Activated CD4-positive, alpha-beta T cell treated with anti-CD3 and anti-CD28 coated beads, Interleukin-2, amount 10 ng/mL, durations not matched to agents 7 days and 5 days (primary cell): ENCODE measurements at places on chromosomes 3 and 15. TPM values are rescaled to one million over a fixed set of nuclear protein-coding genes. Genes with fewer than 3 reads are reported as not detected.

The ESYT3 gene
- total RNA-seq, result 0.44 TPM

GRCh38 chr15:39124155-39124552 is 456.7 kb upstream of the THBS1 start:
- no peaks in the 10 kb centered on the region for H3K36me3 ChIP-seq
- no peak overlapping the region for H3K27ac ChIP-seq
- no peak for DNase-seq
- H3K27me3 ChIP-seq, result peaks cover 3% of the 10 kb centered on the region

The DGKG gene
- total RNA-seq, result 0.04 TPM

- no peak overlapping the region for H3K27ac ChIP-seq
- peaks cover 48% of the 10 kb centered on the region for H3K27me3 ChIP-seq
- no peaks in the 10 kb centered on the region for H3K36me3 ChIP-seq
- DNase-seq, result no peak
These were observed 3.8 kb downstream of the RASGRF1 start for GRCh38 chr15:79086814-79087213.

GRCh38 chr3:149449799-149450198 is 24.7 kb upstream of the TM4SF4 start:
- H3K36me3 ChIP-seq, result no peaks in the 10 kb centered on the region
- H3K27me3 ChIP-seq, result peaks cover 1% of the 10 kb centered on the region
- H3K4me1 ChIP-seq, result no peaks in the 10 kb centered on the region
- DNase-seq, result no peak
- no peak overlapping the region for H3K27ac ChIP-seq

The HYAL3 gene
- 10.9 TPM for total RNA-seq

GRCh38 chr3:28840976-28841376 is 439.9 kb upstream of the RBMS3 start:
- H3K27me3 ChIP-seq, result no peaks in the 10 kb centered on the region
- H3K36me3 ChIP-seq, result no peaks in the 10 kb centered on the region
- DNase-seq, result no peak
- no peak overlapping the region for H3K27ac ChIP-seq
- H3K4me3 ChIP-seq, result no peak overlapping the region
- H3K4me1 ChIP-seq, result peaks cover 11% of the 10 kb centered on the region

DNA sequence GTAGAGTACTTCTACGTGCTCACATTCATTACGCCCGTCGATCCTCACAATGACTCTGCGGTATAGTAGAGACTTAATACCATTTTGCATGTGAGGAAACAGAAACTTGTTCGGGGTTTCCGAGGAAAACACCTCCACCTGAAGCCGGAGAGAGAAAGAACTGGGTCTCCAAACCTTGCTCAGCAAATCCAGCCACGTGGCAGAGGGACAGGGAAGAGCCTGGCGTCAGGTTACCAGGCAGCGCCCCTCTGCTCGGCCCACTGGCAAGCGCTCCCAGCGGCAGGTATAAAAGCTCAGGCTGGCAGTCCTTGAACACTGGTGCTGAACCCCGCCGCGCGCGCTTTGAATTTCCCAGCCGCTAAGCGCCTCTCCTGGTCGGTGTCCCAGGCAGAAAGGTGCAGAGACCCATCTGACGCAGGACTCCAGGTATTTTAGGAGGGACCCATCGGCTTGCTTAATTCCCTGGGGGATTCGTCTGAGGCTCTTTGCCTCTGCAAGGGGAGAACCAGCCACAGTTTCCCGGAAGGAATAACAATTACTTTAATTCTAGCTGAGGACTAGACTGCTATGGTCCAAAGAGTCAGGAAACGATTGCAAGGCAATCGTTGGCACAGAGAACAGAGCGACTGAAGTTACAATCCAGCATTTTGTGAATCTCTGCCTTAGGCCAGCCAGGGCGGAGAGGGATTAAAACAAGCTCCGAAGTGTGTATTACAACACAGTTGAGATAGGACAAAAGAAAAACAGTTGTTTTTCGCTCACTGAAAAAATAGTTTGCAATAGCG is at the start of gene C2CD4A:
C2CD4A (plus strand) TSS at position 315 of the 785 bp plus-strand sequence. CDS start 637 bp downstream, outside the sequence.
- H3K27ac ChIP-seq, result no peak within 1 kb of the TSS
- peak within 1 kb of the TSS; percentile 61 for H3K4me3 ChIP-seq
- H3K27me3 ChIP-seq, result peaks cover 50% of the 10 kb centered on the region
- peak; percentile 56 for DNase-seq
- no peaks in the 10 kb centered on the region for H3K36me3 ChIP-seq

DNA sequence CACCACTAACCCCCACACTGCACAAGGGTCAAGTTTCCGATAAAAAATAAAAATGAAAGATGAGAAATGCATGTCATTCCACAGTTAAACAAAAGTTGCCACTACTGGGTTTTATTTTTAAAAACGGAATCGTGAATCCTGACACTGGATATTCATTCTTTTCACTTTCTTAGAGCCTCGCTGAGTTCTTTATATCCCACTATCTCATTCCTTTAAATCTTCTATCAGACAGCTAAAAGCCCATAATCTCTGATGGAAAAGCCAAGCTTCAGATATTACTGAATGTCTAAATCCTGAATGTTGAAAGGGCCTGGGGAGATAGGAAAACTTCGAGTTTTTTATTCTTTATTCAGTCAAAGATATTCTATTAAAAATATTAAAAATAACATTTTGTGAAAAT is 11.7 kb downstream of the RIOX2 start:
- H3K27me3 ChIP-seq, result no peaks in the 10 kb centered on the region
- H3K4me3 ChIP-seq, result no peak overlapping the region

The THAP10 gene
- not detected for total RNA-seq

DNA sequence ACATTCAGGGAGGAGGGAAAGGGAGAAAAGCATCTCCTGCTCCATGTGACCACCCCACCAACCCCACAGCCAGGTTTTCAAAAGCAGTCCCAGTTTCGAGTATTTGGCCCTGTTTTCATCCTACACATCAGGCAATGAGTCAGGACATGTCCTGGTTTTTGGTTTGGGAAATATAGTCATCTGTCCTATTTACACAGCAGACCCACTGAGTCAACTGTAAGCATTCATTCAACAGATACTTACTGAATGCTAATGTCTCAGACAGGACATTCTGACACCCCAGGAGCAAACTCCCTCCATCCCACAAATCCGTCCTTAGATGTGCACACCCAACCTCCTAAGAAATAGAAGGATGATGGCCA is 32.9 kb downstream of the IGDCC3 start:
- H3K4me1 ChIP-seq, result peaks cover under 1% of the 10 kb centered on the region
- peaks cover 13% of the 10 kb centered on the region for H3K27me3 ChIP-seq
- H3K4me3 ChIP-seq, result no peak overlapping the region

DNA sequence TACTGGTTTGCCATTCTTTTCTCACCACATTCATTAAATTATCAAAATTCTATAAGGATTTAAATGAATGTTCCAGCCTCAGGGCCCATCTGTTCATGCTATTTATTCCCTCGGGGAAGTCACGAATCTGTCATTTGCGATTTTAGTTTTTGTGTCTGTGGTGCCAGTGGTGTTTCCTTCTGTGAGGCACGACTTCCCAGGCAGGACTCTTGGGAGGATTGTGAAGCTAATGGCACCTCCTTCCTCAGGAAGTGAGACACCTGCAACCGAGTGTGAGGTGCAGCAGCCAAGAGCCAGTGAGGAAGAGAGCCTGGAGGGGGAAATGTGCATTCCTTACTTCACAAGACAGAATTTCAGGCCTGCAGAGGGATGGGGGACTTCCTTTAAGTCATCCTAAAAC is 24.1 kb downstream of the SV2B start:
- H3K4me3 ChIP-seq, result no peak overlapping the region
- peaks cover 34% of the 10 kb centered on the region for H3K27me3 ChIP-seq
- no peak for DNase-seq

GRCh38 chr15:25790000-25790660 is 73.0 kb downstream of the ATP10A start:
- H3K27me3 ChIP-seq, result no peaks in the 10 kb centered on the region
- H3K4me1 ChIP-seq, result peaks cover 56% of the 10 kb centered on the region
- H3K27ac ChIP-seq, result no peak overlapping the region
- peak; percentile 12 for DNase-seq

- H3K4me1 ChIP-seq, result no peaks in the 10 kb centered on the region
- H3K27me3 ChIP-seq, result no peaks in the 10 kb centered on the region
- H3K4me3 ChIP-seq, result no peak overlapping the region
- DNase-seq, result no peak
These were observed 45.4 kb downstream of the CADM2 start for GRCh38 chr3:85004147-85004546.

The IL17RB gene
- 3.7 TPM for total RNA-seq

DNA sequence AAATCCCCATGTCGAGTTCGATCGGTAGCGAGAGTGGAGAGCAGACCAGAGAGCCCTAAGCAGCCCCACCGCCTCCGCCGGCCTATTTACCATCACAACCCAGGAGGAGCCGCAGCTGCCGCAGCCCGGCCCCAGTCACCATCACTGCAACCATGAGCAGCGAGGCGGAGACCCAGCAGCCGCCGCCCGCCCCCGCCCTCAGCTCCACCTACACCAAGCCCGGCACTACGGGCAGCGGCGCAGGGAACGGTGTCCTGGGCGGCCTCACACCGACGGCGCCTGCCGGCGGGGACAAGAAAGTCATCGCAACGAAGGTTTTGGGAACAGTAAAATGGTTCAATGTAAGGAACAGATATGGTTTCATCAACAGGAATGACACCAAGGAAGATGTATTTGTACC is 89.5 kb upstream of the TPM1 start:
- H3K27ac ChIP-seq, result no peak overlapping the region
- no peak for DNase-seq
- H3K4me1 ChIP-seq, result no peaks in the 10 kb centered on the region
- H3K4me3 ChIP-seq, result no peak overlapping the region

The SERINC4 gene
- total RNA-seq, result 0.50 TPM

DNA sequence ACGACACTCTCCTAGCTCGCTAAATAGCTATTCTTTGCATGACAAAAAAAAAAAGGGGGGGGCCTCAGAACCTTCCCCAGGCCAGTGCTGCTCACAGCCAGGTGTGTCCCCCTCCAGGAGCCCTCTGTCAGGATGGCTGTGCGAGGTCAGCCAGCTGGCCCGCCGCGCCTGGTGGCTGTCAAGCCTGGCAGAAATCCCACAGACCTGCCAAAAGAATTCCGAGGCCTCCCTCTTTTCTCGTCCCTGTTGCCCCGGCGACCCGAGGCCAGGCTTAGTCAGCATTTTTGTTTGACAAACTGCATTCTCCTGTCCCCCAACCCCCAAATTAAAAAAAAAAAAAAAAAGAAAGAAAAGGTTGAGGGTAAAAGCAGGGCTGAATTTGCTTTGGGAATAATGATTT is 61.9 kb downstream of the TM4SF4 start:
- no peaks in the 10 kb centered on the region for H3K36me3 ChIP-seq
- no peak overlapping the region for H3K27ac ChIP-seq
- H3K4me1 ChIP-seq, result peaks cover 8% of the 10 kb centered on the region
- peaks cover 7% of the 10 kb centered on the region for H3K27me3 ChIP-seq
- no peak for DNase-seq

The ZIC1 gene
- total RNA-seq, result not detected

GRCh38 chr15:95875121-95875643 is 455.3 kb upstream of the NR2F2 start:
- peak; percentile 48 for DNase-seq
- peak overlapping the region; percentile 69 for H3K27ac ChIP-seq
- peaks cover 68% of the 10 kb centered on the region for H3K4me1 ChIP-seq
- peak overlapping the region; percentile 5 for H3K4me3 ChIP-seq

- peaks cover 50% of the 10 kb centered on the region for H3K4me1 ChIP-seq
- H3K27me3 ChIP-seq, result no peaks in the 10 kb centered on the region
- H3K36me3 ChIP-seq, result peaks cover 16% of the 10 kb centered on the region
- no peak for DNase-seq
These were observed 304.0 kb upstream of the CBLB start for GRCh38 chr3:106172780-106173179.

DNA sequence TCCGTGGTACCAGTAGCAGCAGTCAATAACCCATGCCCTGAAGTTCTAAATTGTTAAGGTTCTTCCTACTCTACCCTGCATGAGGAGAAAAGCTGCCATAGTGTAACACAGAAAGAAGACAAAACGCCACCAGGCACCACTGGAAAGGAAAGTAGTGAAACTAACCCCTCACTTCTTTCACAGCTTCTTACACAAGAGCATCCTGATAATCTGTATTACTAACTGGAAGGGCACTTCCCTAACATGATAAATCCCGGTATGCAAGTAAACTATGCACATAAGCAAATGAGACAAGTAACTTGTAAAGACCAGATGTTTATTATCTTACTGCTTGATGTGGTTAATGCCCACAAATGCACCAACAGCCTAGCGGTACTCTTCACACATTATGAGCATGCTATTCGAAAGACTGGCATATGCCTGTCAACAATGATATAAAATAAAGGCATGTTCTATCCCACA is 141.3 kb downstream of the ADAM10 start:
- no peaks in the 10 kb centered on the region for H3K27me3 ChIP-seq
- peaks cover 25% of the 10 kb centered on the region for H3K4me1 ChIP-seq
- DNase-seq, result no peak
- no peak overlapping the region for H3K4me3 ChIP-seq

DNA sequence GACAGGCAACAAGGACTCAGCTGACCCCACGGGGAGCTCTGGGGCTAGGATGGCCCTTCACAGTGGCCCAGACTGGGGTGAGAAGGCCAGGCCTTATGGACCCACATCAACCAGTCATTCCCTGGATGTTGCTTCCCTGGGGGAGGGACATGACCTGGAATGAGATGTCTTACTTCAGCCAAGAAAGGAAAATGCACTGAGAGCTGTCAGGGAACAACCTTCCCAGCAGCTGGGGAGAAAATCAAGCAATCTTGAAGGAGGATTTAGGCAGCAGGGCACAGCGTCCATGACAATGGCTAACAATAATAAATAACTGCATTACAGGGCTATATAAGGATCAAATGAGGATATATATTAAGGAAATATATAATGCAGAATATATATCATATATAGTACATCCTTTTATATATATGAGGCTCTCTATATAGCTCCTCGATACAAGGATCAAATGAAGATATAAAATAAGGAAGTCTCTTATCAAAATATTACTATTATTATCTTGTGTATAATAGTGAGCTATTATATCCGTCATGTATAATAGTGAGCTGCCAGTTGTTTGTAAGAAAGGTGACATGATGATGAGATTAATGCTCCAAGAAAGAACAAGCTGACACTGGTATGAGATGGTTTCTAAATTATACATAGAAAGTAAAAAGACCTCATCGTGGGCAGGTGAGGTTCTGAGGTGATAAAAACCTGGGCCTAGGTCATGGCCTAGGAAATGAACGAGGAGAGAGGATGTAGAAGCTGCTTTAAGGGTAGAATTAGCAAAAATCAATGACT is 117.8 kb upstream of the LIPC start:
- H3K36me3 ChIP-seq, result peaks cover 4% of the 10 kb centered on the region
- H3K4me3 ChIP-seq, result no peak overlapping the region
- H3K4me1 ChIP-seq, result peaks cover 22% of the 10 kb centered on the region
- no peak for DNase-seq

The WHAMM gene
- total RNA-seq, result 13.8 TPM

DNA sequence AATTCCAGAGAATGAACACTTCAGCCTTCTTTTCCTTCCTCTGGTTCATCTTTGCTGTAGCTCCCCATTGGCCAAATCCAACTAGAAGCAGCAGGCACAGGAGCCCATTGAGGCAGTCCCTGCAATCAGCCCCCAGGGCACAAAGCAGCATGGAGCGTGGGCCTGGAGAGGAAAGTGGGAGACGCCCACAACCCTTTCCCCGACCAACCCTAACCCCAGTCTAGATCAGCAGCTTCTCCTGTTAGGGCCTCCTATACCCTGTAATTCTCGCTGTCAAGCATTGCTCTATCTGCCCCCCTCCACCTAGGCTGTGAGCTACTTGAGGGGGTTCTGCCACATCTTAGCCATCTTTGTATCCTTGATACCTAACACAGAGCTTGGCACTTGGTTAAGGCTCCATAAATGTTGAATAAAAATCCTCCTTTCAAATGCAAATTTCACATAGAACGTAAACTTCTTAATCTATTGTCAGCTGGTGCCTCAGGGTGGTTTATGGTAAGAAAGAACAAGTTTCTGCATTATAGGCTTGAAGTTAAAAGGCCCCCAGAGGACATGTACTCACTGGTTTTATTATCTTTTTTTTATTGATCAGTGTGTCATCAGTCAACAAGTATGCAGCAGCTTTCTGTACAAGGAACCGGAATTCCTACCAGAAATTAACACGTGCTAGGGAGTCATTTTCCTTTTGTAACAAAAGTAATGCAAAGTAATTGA is 97.9 kb upstream of the PFN2 start:
- H3K4me1 ChIP-seq, result no peaks in the 10 kb centered on the region
- H3K27ac ChIP-seq, result no peak overlapping the region
- peaks cover 16% of the 10 kb centered on the region for H3K27me3 ChIP-seq
